ENCODE measurements at places on chromosomes 3 and 15.

DNA sequence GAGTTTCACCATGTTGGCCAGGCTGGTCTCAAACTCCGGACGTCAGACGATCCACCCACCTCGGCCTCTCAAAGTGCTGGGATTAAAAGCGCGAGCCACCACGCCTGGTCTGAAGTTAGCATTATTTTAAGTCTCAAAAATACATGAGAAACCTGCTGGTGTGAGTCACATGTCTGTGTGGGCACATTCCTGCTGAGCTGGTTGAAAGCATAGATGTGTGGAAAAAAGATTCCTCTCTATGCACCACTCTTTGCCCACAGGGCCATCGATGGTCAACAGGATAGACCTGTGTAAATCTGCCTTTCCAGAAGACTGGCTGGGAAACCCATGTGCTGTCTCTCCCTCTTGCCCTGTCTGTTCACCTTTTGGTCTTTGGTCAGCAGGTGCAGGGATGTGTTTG, 63.5 kb downstream of the CHRD start:
- no peak for DNase-seq

- no peak for DNase-seq
Measured at GRCh38 chr3:146468234-146468633, 1.1 kb downstream of the PLSCR2 start.

DNA sequence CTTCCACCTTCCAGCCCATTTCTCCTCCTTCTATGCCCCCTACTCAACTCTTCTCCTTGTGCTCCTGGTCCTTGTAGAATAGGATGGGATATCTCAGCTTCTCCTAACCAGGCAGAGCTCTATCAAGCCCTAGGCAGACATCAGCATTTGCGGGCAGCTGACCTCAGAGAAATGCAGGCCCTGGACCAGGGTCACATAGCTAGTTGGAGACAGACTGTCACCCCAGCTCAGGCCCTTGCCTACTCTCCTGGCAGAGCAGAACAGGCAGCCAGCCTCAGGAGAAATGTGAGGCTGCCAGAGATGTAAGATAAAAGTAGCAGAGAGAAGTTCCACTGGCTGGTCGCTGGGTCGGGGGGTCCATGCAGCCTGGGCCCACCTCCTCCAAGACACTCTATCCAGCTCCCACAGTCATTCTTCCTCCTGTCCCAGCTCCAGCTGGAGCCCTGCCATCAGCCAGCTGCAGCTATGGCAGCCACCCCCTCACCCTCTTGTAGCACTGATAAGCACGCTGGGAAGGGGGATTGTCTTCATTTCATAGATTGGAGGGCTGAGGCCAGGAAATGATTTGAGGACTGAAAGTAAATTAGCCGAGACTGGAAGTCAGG, 4.0 kb downstream of the CYP8B1 start:
- DNase-seq: no peak

DNA sequence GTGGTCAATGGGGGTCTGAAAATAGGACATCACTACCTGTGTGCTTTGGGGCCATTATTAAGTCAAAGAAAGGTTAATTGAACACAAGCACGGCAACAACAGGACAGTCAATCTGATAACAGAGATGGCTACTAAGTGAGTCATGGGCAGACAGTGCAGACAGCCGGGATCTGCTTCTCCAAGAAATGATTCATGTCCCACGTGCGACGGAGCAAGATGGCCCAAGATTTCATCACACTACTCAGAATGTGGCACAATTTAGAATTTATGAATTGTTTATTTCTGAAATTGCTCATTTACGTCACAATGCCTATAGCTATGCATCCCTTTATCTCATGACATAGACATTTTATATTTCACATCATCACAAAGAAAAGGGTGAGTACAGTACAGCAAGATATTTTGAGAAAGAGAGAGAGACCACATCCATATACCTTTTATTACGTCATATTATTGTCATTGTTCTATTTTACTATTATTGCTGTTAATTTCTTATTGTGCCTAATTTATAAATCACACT, 770.6 kb upstream of the NR2F2 start:
- DNase-seq: no peak

GRCh38 chr3:197339841-197340520, 41.6 kb upstream of the DLG1 start:
- DNase-seq: no peak

DNA sequence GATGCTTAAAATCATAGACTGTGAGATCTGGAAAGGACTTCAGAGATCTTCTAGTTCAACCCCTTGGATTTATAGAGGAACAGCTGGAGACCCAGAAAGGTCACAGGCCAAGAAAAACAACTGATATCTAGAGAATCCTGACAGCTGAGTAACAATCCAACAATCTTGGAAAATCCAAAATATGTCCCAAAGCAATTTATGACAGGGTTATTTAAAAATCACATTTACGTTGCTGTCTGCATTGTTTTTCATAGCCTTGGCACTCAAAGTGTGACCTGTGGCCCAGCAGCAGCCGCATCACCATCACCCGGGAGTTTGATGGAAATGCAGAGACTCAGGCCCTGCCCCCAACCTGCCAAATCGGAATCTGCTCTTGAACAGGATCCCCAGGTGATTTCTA, 78.8 kb downstream of the FBN1 start:
- no peak for DNase-seq

DNA sequence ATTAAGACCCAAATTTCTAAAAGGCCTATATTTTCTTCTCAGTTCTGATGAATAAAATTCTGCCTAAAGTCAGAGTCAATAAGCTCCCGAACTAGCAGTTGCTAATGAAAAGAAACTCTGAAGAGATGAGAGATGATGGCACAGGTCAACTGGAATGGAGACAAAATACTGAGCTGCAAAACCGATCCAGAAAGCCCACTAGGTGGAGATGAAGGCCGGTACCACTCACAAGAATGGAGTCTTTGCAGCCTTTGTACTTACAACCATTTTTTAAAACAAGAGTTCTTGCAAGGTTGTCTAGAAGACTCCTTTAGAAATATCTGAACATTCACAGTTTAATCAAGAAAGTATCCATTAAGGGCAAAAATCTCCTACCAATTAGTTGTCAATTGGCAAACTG, 119.9 kb upstream of the TJP1 start:
- no peak for DNase-seq

GRCh38 chr3:114454551-114455251, 160.9 kb downstream of the TIGIT start:
- no peak for DNase-seq

GRCh38 chr3:64916937-64917336, 229.1 kb upstream of the ADAMTS9 start:
- no peak for DNase-seq

DNA sequence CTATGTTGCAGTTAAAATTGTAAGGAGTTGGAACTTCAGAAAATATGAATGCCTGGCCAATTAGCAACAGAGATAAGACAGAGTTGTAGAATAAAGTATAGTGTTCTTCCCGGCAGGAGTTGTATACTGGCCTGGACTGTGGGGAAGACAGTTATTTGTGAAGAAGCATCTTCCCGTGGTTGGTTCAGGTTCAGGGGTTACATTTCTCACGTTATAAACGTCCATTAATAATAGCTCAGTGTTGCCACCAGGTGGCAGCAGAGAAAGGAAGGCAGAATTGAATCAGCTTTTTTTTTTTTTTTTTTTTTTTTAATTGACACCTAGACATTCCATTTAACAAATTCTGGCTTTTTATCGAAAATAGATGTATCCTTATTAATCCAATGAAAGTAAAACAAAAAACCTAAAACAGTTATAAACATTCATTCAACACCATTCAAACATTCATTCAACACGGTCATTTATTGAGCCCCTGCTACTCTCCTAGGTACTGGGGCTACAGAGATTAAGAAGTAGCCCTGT, 66.4 kb upstream of the NR2E3 start:
- DNase-seq: no peak

DNA sequence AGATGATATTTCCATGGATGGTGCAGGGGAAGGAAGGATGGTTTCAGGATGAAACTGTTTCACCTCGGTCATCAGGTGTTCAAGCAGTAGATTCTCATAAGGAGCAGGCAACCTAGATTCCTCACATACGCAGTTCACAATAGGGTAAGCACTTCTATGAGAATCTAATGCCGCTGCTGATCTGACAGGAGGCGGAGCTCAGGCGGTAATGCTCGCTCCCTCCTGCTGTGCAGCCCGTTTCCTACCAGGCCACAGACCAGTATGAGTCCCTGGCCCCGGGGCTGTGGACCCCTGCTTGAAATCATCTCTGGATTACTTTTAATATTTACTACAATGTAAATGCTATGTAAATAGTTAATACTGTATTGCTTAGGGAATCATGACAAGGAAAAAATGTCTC, 241.8 kb downstream of the ROBO2 start:
- peak; percentile 1 for DNase-seq

DNA sequence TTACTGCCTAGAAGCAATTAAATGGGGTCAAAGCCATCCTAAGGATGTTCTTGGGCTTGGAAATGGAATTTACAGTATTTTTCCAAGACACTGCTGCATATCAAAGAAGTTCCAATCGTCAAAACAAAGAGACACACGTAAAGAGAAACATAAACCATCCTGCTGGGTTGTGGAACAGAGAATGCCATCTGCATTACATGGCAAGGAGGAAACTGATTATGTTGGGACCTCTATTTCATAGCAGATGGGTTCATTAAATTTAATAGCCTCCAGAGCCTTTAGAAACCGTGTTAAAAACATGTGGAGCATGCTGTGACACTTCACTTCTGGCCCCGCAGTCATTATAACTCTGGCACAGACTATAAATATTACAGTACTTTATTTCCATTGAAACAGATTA, 154.6 kb downstream of the LRTM1 start:
- no peak for DNase-seq

GRCh38 chr3:105837143-105837740, 31.6 kb downstream of the CBLB start:
- no peak for DNase-seq

GRCh38 chr15:79677241-79677640, 219.6 kb downstream of the MTHFS start:
- DNase-seq: no peak

DNA sequence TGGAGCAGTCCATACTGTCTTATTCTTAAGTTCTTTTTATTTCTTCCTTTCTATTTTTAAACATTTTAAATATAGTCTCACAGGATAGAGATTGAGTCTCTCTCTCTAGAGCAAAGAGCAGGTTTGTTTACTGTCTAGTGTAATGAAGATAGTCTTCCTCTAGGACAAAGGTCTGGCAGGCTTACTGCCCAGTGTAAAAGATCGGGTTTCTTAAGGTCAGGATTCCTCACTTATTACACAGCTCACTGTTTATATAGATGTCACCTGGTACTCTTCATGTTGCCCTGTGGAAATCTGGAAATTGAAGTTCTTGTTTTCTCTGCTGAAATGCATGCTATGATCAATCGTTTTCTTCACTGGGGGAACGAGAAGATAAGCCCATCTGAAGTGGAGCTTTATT, 76.0 kb downstream of the ZBBX start:
- no peak for DNase-seq

- DNase-seq: no peak
Measured at GRCh38 chr15:39852250-39852649, 67.8 kb downstream of the GPR176 start.

GRCh38 chr3:185558395-185558794, 6.0 kb upstream of the LIPH start:
- DNase-seq: no peak

GRCh38 chr15:31212326-31213080, 111.0 kb upstream of the TRPM1 start:
- no peak for DNase-seq

All from upper lobe of left lung (tissue), 6 donors.